Activated CD4-positive, alpha-beta T cell treated with anti-CD3 and anti-CD28 coated beads for 24 hours (primary cell): ENCODE measurements at places on chromosomes 2 and 18.

GRCh38 chr18:354003-354402, 86.2 kb upstream of the THOC1 start:
- DNase-seq, result no peak

DNA sequence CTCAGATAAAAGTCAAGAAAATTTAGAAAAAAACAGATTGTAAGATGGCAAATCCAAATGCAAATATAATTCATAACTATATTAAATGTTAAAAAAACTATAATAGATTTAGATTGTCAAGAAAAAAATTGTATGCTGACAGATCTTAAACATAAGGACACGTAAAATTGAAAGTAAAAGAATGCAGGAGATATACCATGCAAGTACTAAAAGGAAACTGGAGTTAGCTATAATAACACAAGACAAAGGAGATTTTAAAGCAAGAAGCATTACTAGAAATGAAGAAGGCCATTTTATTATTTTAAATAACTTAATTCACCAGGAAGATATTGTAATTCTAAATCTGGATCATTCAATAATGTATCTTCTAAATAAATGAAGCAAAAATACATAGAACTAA, 48.3 kb downstream of the TTC21B start:
- DNase-seq, result no peak

DNA sequence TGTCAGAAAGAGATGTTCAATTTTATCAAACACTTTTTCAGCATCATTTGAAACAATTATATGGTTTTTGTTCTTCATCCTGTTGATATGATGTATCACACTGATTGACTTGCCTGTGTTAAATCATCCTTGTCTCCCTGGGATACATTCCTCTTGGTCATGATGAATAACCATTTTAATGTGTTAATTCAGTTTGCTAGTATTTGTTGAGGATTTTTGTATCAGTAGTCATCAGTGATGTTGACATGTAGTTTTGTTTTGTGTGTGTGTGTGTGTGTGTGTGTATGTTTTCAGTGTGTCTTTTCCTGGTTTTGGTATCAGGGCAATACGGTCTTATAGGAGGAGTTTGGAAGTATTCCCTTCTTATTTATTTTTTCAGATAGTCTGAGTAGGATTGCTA, 325.4 kb downstream of the ZNF804A start:
- DNase-seq, result no peak

DNA sequence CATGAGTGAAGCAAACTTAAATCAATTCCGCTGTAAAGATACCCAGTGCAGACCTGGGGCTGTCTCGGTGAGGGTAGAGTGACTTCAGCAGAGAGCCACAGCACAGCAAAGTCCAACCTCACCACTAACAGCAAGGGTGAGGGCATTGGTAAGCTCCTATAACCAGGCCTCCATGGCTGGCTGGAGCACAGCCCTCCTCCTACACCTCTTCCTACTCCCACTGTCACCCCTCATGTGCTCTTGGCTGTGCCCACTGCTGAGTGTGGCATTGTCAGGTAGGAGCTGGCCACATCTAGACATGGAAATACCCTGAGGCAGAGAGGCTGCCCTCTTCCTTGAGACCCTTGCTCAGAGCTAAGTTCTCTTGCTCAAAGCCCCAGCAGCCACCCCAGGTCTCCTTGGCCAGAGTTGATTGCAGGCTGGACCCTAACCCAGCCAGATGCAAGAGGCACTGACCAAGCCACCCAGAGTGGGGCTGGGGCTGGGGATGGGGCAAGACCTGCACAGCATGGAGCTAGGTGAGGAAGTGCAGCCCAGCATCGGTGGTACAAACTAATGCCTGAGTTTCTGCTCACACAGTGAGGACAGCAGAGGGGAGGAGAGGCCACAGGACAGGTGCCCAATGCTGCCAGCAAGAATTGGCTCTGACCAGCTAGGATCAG, 77.6 kb upstream of the RAB6C start:
- DNase-seq, result no peak

- DNase-seq, result no peak
Observed at GRCh38 chr2:216859944-216860343, at the start of gene TNP1. TNP1 (minus strand) TSS chr2:216860064; CDS start chr2:216860034, 30 bp downstream.

DNA sequence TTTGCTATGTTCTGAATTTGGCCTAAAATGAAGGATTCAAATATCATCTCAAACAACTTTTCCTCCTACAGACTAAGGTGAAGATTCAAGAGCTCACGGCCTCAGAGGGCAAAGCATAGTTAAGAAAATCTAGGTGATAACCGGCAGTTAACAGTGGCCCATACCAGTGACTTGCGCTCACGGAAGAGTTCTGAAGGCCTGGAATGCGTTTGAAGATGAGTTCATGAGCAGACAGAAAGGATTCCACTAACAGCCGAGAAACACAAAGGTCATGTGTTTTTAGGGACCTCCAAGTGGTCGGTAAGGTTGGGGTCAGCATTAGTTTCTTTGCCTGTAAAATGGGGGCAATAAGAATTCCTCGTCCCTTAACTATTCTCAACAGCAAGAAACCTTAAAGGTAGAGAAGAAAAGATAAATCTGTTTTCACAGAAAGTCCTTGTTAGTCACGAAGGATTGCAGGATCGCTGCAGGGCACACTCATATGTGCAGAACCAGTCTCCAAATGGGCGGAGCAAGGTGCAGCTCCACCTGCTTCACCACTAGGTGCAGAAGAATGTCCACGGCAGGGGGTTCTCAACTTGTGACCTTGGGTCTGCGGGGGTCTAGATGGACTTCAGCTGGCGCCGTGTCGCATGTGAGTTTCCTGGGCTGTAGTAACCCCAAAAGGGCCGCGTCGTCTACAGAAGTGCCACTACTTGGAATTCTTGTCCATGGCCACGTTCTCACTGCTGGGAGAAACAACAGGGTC, 708 bp upstream of the RPIA start:
- DNase-seq, result peak; percentile 19

- DNase-seq, result no peak
Observed at GRCh38 chr2:20608666-20609348, 42.1 kb downstream of the HS1BP3 start.

DNA sequence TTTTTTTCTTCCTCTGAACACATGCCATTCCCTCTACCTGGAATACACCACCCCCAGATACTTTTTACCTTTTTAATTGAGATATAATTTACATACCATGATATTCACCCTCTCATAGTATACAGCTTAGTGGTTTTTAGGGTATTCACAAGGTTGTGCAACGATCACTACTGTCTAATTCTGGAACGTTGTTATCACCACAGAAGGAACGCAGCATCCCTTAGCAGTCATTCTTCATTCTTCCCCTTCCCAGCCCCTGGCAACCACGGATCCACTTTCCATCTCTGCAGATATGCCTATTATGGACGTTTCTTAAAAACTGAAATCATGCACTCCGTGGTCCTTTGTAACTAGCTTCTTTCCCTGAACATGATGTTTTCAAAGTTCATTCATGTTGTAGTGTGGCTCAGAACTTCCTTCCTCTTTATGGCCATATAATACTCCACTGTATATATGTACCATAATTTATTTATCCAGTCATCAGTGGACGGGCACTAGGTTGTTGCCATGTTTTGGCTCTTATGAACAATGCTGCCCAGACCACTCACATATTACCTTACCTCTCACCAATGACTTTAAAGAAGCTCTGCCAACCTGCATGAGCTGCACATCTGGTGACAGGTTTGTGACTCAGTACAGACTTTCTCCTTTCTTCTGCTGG, 168.9 kb downstream of the CTIF start:
- DNase-seq, result no peak

- DNase-seq, result no peak
Observed at GRCh38 chr2:239518286-239519088, 117.7 kb upstream of the HDAC4 start.

GRCh38 chr2:238658820-238659219, 189.1 kb upstream of the TWIST2 start:
- DNase-seq, result no peak

DNA sequence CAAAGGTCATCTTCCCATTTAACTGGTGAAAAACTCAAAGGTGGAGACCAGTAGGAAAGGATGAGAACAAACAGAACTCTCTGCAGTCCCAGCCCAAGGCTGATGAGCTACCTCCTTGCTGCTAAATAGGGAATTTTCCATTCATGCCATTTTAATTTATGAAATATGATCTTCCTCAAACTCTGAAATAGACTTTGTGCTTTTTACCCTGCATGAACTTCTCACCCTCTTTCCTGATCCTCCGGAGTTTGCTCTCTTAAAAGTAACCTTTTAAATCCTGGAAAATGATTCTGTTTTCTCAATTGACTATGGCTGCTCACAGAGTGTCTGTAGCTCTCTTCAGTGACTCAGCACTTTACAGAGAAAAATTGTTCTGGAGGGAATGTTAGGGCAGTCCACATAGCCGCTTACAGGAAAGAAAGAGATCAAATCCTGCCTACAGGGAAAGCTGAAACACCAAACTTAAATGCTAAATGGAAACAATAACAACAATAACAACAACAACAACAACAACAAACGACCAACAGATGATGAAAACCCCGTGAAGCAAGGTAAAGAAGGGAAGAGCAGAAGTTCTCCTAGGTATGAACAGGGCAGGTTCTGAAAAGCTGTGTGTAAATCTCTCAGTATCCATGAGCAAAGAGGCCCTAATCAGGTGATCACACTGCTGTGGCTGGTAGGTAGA, 79.8 kb upstream of the SESTD1 start:
- DNase-seq, result no peak
